ENCODE measurements at places on chromosomes 3 and 15.

DNA sequence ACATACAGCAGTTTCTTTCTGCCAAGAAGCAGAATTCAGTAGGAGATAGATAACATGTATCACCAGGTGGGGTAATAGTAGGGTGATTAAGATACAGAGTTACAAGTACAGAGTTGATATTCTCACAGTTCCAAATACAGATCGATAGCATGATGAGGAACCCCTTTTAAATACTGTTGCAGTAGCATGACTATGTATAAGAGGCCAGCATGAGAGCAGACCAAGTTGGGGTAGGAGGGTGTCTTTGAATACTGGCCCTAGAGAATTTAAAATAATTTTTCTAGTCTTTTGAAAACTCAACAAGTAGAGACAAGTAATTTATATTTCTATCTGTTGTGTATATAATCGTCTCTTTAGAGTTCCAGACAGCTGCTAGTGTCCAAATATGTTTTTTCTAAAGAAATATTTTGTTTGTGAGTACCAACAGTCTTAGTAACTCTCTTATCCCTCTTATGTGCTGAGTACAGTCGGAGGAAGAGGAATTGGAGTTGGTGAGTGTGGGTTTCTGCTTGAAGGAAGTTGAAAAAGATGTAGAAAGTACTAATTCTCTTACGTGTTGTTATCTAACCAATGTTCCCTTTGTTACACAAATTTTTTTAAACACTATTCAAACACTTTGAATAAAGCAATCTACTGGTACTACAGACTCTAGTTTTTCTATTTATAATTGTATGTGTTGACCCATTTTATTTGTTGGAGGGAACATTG is 30.2 kb downstream of the LYSMD4 start:
- peak; percentile 44 for DNase-seq

DNA sequence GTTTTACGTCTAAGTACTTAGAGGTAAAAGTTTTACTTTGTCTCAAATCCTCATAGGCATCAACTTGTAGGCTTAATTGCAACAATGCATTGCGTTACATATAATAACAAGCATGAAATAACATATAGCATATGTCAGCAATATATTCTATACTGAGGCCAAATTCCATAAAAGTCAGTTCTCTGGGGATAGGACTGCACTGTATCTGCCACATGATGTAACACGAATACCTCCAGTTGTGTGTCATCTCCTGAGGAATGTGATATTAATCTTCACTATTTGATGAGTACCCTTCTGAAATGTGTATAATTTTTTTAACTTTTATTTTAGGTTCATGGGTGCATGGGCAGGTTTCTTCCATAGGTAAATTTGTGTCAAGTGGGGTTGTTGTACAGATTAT is 126.4 kb downstream of the IMPG2 start:
- DNase-seq = no peak

- DNase-seq = no peak
Observed at GRCh38 chr15:35507932-35508638, 37.9 kb downstream of the DPH6 start.

DNA sequence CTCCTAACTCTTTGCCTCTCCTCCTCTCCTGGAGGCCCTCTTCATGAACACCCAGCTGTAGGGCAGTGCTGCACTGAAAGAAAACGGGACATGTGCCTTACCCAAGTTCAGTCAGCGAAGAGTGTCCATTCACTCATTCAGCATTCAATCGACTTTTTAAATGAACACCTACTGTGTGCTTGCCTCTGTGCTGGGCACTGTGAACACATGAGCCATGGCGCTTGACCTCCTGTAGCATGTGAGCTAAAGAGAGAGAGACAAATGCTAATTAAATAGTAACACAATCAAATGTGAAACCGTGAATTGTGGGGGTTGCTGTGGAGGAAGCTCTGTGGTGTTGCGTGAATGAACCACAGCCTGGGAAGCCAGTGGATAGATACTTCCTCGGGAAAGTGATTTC is 43.4 kb downstream of the ST6GAL1 start:
- DNase-seq = no peak

DNA sequence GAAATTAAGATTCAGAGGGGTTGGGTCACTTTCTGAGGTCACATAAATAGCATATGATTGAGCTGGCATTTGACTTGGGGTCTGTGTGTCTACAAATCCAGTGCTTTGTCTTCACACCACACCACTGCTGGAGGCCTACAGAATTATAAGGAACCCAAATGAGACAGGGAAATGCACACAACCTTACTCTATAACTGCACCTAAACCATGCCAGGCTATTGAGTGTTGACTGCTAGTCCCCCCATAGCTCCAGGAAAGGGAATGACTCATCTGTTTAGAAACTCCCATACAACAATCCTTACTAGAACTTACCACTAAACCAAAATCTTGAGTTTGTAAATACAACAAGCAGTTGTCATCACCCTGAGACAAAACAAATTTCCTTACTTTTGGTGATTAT is 16.9 kb upstream of the TSC22D2 start:
- no peak for DNase-seq

DNA sequence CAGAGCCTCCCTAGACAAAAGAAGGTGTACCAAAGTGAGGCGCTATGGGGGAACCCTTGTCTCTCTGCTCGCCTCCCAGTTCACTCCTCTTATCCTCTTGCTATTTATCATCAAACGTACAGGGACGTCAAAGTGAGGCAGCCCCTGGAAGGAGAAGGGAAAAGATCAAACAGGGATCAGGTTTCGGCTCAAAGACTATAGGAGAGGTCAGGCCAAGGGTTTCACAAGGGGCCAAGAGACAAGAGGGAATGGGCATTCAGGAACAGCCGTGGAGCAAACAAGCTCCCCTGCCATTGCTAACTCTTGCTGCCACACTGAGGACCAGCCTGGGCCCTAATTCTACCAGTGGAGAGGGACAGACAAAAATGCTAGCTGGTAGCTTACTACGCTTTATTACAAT is 168.7 kb downstream of the GREM1 start:
- no peak for DNase-seq

DNA sequence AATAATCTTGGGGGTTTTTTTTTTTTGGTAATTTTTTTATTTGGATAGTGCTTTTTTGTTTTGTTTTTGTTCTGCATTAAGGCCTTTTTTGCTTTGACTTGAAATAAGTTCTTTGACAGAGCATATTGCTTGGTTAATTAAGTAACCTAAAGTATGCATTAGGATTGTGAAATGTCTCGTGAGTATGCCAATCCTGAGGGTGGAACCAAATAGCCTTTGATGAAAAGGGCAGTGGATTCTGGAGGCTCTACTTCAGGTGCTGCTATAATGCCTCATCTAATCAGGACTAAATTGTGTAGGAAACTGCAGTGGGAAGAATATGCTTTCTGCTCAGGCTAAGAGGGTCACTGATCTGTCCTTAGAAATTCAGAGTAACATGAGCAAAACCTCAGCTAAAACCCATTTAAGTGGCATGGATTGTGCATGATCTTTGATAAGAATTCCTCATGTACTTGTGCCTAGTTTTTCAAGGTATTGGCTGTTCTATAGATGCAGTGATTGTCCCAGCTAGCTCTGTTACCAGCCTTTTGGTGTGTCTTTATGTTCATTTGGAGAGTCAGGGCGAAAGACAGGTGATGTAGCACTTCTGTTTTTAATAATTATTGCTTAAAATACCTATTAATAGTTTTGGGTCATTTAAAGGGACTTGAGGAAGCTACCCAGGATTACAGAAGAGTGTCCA is 15.4 kb downstream of the CDV3 start:
- no peak for DNase-seq

DNA sequence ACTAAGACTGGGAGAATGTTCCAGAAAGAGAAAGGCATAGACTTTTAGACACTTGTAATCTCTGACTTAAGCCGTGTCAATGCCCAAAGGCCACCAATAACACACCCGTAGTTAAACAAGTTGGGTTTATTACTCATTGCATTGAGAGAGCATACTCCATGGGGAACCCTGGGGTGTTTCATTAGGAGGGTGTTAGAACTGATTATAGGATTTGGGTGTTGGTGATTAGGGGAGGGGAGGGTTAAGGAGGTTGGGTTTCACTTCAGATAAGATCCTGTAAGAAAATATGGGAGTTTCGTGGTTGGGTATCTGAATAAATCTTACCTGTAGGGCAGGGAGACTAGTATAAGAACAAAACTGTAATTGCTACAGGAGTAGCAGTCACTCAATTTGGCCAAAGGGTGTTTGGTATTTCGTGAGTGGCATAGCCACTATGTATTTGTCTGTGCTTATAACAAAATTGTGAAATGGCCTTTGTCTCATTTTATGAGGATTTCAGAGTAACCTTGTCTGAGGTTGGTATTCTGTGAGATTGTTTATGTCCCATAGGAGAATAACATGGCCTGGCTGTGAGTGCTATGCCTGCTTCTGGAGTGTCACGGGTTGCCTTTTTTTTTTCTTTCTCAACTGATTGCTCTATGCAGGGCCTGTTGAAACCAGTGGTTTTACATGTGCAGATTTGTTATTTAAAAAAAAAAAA is 2.9 kb downstream of the HACD3 start:
- DNase-seq = no peak

GRCh38 chr3:149476225-149476624 is 1.7 kb downstream of the TM4SF4 start:
- DNase-seq = no peak

DNA sequence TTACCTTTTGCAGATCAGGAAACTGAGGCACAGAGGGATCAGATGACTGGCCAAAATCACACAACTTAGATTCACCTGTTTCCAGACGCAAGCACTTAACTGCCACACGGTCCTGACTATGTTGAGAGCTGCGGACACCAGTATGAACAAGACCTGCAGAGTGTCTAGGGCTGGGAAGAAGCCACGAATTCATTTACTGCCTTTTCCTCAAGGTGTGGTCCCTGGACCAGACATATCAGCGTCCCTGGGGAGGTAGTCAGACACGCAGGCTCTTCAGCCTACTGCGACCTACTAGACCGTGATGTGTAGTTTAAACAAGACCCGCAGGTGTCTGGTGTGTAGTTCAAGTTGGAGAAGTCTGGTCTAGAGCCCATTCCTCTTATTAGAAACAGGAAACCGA is 541 bp upstream of the SLC6A11 start:
- DNase-seq = no peak
